Caco-2 (cell line): ENCODE measurements at places on chromosomes 5 and 9. TPM values are rescaled to one million over a fixed set of nuclear protein-coding genes. Genes with fewer than 3 reads are reported as not detected.

- H3K27ac ChIP-seq = peak overlapping the region; percentile 99
- H3K36me3 ChIP-seq = no peaks in the 10 kb centered on the region; the same call in 1 of the 2 replicates
- H3K4me3 ChIP-seq = peak overlapping the region; percentile 67
- DNase-seq = peak; percentile 55
- H3K27me3 ChIP-seq = no peaks in the 10 kb centered on the region
Observed at GRCh38 chr5:69368458-69369339, 621 bp downstream of the AK6 start.

GRCh38 chr9:115374724-115375268 is 256.8 kb upstream of the TNC start:
- H3K27me3 ChIP-seq = no peaks in the 10 kb centered on the region
- H3K4me1 ChIP-seq = peaks cover 14% of the 10 kb centered on the region; the same call in 1 of the 2 replicates
- no peak overlapping the region for H3K27ac ChIP-seq
- no peak for DNase-seq

GRCh38 chr9:137275588-137276472 is 1.7 kb upstream of the TOR4A start:
- no peaks in the 10 kb centered on the region; the same call in none of the 2 replicates for H3K36me3 ChIP-seq
- no peak for DNase-seq
- no peak overlapping the region for H3K27ac ChIP-seq
- no peak overlapping the region for H3K4me3 ChIP-seq

GRCh38 chr9:136013116-136013515 is 51.9 kb upstream of the UBAC1 start:
- no peak overlapping the region for H3K4me3 ChIP-seq
- H3K36me3 ChIP-seq = no peaks in the 10 kb centered on the region; the same call in 1 of the 2 replicates
- no peaks in the 10 kb centered on the region for H3K27me3 ChIP-seq
- peaks cover 27% of the 10 kb centered on the region for H3K4me1 ChIP-seq

EIF4E1B gene
- total RNA-seq = not detected in 2 replicates

- no peaks in the 10 kb centered on the region for H3K36me3 ChIP-seq
- H3K27ac ChIP-seq = no peak overlapping the region
- no peak overlapping the region for H3K4me3 ChIP-seq
- peaks cover 4% of the 10 kb centered on the region; the same call in 1 of the 2 replicates for H3K4me1 ChIP-seq
Observed at GRCh38 chr9:132018957-132019405, 60.7 kb downstream of the MED27 start.

DNA sequence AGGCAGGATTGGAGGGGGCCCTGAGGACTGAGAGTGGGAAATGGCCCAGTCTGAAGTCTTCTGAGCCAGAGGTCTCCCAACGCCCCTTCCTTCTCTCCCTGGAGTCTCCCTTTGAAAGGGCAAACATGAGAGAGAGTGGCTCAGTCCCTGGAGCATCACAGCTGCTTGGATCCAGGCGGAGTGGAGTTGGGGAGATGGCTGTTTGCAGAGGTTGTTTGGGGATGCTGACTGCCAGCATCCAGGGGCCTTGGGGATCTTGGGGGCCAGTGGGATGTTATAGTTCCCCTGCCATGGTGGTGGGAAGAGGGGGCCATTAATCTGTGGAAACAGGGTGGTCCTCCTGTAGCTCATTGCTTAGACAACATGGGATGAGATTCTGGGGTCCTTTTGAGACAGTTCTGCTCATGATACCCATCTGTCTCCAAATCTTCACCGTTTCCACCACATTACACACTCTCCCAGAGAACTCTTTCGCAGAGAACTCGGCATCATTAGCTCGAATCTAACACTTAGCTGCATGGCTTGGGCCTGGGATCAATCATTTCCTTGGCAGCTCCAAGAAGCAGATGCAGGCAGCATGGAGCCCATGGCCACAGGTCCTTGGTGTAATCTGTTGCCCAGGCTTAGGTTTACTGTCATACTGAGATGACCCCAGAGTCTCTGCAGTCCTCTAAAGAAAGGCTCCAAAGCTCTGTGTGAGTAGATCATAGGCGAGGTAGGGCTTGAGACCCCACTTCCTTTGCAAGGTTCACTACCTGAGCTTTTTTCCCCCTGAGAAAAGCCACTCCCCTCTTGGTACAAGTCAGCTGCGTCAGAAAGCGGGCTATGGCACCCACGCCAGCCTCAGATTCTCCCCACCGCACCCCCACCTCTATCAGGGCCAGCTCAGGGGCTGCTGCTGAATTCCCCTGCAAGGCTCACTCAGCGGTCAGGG is 54.4 kb upstream of the SH3PXD2B start:
- H3K27ac ChIP-seq = no peak overlapping the region
- H3K36me3 ChIP-seq = no peaks in the 10 kb centered on the region
- no peak for DNase-seq
- no peak overlapping the region for H3K4me3 ChIP-seq
- no peaks in the 10 kb centered on the region for H3K27me3 ChIP-seq

DNA sequence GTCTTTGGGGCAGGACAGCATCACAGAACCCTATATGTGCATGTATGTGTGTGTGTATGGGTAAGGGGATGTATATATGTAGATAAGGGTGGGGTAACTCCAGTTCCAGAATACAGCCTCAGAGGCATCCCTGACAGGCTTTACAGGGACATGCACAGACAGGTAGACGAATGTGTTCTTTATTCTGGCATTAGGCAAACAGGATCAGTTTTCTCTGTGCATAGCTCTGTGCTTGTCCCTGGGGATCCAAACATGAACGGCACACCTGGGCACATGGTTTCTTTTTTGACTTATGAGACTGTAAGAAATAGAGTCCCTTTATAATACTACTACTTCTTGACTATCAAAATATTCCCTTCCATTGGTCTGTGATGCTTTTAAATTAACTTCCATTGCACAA is 120.6 kb downstream of the TRIO start:
- no peaks in the 10 kb centered on the region for H3K36me3 ChIP-seq
- no peak overlapping the region for H3K4me3 ChIP-seq
- no peak for DNase-seq
- no peaks in the 10 kb centered on the region for H3K27me3 ChIP-seq
- no peak overlapping the region for H3K27ac ChIP-seq
- H3K4me1 ChIP-seq = peaks cover 39% of the 10 kb centered on the region
